Activated CD8-positive, alpha-beta T cell treated with anti-CD3 and anti-CD28 coated beads, Interleukin-2, amount 10 ng/mL, durations not matched to agents 7 days and 5 days (primary cell): ENCODE measurements at places on chromosomes 6 and 20. TPM values are rescaled to one million over a fixed set of nuclear protein-coding genes. Genes with fewer than 3 reads are reported as not detected.

DNA sequence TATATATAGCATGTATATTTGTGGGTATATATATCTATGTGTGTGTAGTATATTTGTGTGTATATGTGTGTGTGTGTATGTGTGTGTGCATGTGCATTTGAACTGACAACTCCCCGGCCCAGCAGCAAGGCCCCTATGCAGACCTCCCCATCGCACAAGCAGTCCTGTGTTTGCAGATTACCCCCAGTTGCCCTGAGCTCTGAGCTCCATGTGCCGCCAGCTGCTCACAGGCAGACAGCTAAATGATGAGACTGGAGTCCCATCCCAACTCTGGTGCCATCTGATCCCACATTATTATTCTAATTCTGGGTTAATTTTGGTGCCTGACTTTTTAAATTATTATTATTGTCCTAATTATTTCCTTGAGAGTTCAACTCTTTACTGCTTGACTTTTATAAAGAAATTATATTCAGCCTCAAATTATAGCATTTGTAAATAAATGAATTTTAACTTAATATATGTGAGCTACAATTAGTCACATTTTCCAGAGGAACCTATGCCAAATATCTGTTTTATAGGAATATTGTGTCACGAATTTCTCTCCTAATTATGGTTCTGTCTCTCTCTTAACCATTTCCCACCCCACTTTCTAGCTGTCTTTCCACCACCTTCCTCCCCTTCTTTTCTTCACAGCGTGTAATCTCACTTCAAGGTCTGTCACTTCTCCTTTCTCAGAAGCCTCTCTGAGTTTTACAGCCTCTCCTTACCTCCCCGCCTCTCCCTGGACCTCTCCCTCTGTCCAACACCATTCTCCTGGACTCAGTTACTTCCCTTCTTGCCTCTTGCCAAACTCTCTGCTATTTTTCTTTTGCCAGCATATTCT, 90.6 kb upstream of the SYNDIG1 start:
- no peak overlapping the region for H3K4me3 ChIP-seq
- no peak for DNase-seq
- H3K27me3 ChIP-seq = peaks cover 6% of the 10 kb centered on the region
- no peak overlapping the region for H3K27ac ChIP-seq
- H3K36me3 ChIP-seq = no peaks in the 10 kb centered on the region

GRCh38 chr20:24052599-24053275, 64.2 kb upstream of the GGTLC1 start:
- no peak for DNase-seq
- H3K27ac ChIP-seq = no peak overlapping the region
- H3K4me1 ChIP-seq = peaks cover 34% of the 10 kb centered on the region
- no peaks in the 10 kb centered on the region for H3K36me3 ChIP-seq
- peaks cover 3% of the 10 kb centered on the region for H3K27me3 ChIP-seq

DNA sequence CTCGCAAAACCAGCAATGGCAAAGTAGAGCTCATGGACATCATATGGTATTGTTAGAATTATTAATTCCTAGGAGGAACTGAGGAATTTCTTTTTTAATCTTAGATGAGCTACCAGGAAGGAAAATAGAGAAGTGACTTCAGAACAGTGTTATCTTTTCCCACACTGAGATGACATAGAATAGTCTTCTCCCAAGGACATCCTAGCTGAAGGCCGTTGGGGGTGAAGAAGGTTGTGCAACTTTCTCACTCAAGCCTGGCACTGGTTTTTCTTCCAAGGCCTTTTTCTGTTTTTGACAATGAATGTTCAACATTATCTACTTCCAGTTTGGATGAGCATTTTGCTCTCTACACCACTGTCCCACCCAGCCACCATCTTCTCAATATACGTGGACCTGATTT, 35.8 kb upstream of the MAS1 start:
- H3K27me3 ChIP-seq = peaks cover 22% of the 10 kb centered on the region
- H3K36me3 ChIP-seq = no peaks in the 10 kb centered on the region
- H3K4me1 ChIP-seq = no peaks in the 10 kb centered on the region
- no peak overlapping the region for H3K4me3 ChIP-seq
- no peak for DNase-seq

DNA sequence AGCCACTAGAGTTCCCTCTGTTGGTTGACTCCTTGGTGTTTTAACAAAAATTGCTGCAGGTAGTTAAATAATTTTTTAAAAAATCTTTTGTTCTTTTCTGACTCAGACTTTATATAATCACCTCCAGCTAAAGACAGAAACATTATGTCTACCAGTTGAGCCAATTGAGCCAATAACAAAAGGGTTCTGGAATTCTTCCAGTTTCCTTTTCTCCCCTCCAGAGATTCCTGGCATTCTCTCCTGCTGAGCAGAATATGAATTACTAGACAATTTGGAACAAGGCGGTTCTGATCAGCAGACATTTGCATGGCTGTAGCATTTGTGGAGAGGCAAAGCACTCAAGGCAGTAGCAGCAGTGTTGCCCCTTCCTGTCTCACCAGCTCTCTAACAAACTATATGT, 144.0 kb upstream of the SLC35B3 start:
- no peaks in the 10 kb centered on the region for H3K27me3 ChIP-seq
- no peak for DNase-seq
- H3K4me1 ChIP-seq = no peaks in the 10 kb centered on the region
- H3K27ac ChIP-seq = no peak overlapping the region
- H3K36me3 ChIP-seq = no peaks in the 10 kb centered on the region
- no peak overlapping the region for H3K4me3 ChIP-seq

KCNG1 gene
- not detected for total RNA-seq

MYH7B gene
- 0.26 TPM for total RNA-seq

DNA sequence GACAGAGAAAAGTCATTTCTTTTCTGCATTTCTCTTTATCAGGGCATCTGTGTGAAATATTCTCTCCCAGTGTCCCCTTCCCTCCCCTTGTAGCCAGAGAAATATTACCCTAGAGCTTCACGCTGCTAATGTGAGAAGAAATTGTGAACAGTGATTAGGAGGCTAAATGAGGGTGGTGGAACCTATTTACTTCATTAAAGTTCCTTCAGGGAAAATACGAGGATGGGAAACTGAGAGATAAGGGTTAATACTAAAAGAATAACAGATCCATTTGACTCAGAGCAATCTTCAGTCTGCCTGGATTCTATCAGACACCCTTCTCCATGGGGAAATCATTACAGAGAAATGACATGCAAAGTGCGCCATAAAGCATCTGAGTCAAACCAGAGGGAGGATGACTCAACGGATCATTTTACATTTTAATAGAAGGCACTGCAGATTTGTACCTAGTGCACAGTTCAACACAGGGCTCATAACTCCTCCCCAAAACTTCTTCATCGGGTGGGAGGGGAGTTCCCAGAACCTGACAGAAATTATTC, 131.3 kb downstream of the GJA10 start:
- no peak for DNase-seq
- peaks cover 74% of the 10 kb centered on the region for H3K4me1 ChIP-seq
- no peaks in the 10 kb centered on the region for H3K27me3 ChIP-seq
- H3K36me3 ChIP-seq = peaks cover 81% of the 10 kb centered on the region

MAK gene
- total RNA-seq = 0.05 TPM

CCR6 gene
- 4.4 TPM for total RNA-seq

DNA sequence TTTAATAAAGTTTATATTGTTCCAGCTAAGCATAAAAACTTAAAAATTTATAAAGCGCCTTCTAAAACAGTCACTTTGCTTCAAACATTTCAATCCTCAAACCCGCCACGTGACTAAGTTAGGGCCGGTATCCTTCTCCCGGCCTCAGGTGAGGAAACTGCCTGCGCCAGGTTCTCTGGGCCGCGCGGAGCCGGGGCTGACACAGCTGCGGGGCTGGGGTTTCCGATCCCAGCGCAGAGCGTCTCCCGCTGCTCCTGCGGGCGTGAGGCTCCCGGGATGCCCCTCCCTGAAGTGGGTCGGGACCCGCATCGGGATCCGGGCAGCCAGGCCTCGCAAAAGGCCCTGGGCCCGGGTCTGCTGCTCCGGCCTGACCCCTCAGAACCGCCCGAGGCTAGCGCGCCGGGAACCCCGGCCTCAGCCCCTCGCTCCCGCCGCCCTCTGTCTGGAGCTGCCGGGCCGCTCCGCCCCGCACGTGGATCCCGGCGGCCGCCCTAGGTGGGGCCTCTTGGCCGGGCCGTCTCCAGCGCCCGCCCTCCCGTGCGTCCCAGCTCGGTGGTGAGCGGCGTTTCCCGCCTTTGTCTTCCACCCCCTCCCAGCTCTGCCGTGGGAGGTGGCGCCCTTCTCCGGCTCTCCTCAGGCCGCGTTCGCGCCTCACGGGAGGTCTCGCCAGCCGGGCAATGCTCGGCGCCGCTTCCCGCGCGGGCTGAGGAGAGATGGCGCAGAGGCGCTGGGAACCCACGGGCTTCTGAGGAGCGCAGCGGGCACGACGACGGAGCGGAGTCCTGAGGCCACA, 267.9 kb downstream of the DLL1 start:
- no peaks in the 10 kb centered on the region for H3K4me1 ChIP-seq
- no peaks in the 10 kb centered on the region for H3K36me3 ChIP-seq
- H3K27me3 ChIP-seq = peaks cover 18% of the 10 kb centered on the region
- no peak for DNase-seq
- H3K27ac ChIP-seq = no peak overlapping the region
- H3K4me3 ChIP-seq = no peak overlapping the region

IP6K3 gene
- not detected for total RNA-seq

DNA sequence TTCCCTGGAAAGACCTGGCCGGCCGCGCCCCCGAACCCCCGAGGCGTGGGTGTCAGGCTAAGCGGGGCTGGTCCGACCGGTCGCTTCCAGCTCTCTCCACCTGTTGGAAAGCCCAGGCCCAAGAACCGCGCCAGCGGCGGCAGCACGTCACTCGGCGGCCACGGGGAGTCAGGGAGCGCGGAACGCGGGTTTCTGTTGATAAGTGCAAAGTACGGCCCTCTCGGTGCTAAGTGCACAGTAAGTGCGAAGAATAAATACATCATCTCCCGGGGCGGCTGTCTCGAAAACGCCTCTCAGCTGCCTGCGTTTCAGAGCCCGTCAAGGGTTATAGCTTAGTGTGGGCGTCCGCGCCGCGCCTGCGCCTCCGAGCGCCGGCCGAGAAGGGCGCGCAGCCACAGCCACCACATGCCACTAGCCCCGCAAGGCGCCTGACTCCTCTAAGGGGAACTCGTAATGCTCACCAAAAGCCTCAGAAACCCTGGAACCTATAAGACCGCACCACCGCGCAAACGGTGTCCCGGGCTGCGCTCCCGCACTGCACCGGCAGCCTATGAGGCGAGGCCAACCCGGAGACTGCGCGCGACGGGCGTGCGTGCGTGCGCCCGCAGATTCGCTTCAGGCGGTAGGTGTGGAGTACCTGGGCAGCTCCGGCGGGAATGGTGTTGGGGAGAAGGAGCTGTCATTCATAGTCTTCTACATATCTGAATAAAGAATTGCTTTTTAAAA, 9.2 kb upstream of the TBX18 start:
- peak overlapping the region; percentile 25 for H3K4me3 ChIP-seq
- H3K27me3 ChIP-seq = peaks cover 63% of the 10 kb centered on the region
- no peak overlapping the region for H3K27ac ChIP-seq
- DNase-seq = no peak
- peaks cover 3% of the 10 kb centered on the region for H3K4me1 ChIP-seq

- H3K27me3 ChIP-seq = no peaks in the 10 kb centered on the region
- no peaks in the 10 kb centered on the region for H3K36me3 ChIP-seq
- H3K4me1 ChIP-seq = no peaks in the 10 kb centered on the region
- H3K27ac ChIP-seq = no peak overlapping the region
- H3K4me3 ChIP-seq = no peak overlapping the region
- no peak for DNase-seq
Observed at GRCh38 chr6:91626911-91627310, 1040.0 kb upstream of the MAP3K7 start.

GRCh38 chr6:27847706-27848105, 64.5 kb downstream of the OR2B2 start:
- no peaks in the 10 kb centered on the region for H3K4me1 ChIP-seq
- H3K36me3 ChIP-seq = peaks cover 3% of the 10 kb centered on the region
- H3K27ac ChIP-seq = no peak overlapping the region
- DNase-seq = no peak

GRCh38 chr6:18021166-18021850, 33.9 kb upstream of the KIF13A start:
- no peaks in the 10 kb centered on the region for H3K4me1 ChIP-seq
- no peaks in the 10 kb centered on the region for H3K36me3 ChIP-seq
- no peaks in the 10 kb centered on the region for H3K27me3 ChIP-seq
- H3K4me3 ChIP-seq = no peak overlapping the region

- peaks cover 16% of the 10 kb centered on the region for H3K36me3 ChIP-seq
- H3K27ac ChIP-seq = no peak overlapping the region
- no peaks in the 10 kb centered on the region for H3K27me3 ChIP-seq
- DNase-seq = peak; percentile 61
- H3K4me1 ChIP-seq = peaks cover 8% of the 10 kb centered on the region
Observed at GRCh38 chr6:26003102-26003694, 40.6 kb downstream of the TRIM38 start.

DNA sequence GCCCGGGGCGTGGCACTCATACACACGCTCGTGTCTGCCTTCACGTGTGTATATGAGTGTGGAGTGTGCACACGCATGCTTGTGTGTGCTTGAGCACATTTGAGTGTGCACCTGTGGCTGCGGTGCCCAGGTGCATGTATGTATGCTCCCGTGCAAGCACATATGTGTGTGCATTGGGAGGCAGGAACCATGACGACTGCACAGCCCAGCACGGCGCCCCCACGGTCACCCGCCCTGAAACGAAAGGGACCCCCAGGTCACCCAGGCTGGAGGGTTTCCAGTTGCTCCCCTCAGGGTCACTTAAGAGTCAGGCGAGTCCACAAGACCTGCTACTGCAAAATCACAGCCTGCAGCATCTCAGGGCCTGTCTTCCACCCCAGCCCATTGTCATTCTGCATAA, 94.7 kb downstream of the YTHDF1 start:
- no peak for DNase-seq
- H3K27ac ChIP-seq = no peak overlapping the region
- H3K4me3 ChIP-seq = no peak overlapping the region
- no peaks in the 10 kb centered on the region for H3K27me3 ChIP-seq

RRAGD gene
- 2.5 TPM for total RNA-seq

- no peak for DNase-seq
- peaks cover 19% of the 10 kb centered on the region for H3K4me1 ChIP-seq
- no peaks in the 10 kb centered on the region for H3K27me3 ChIP-seq
- no peak overlapping the region for H3K4me3 ChIP-seq
- H3K36me3 ChIP-seq = peaks cover 2% of the 10 kb centered on the region
Observed at GRCh38 chr6:42315991-42316970, 98.6 kb upstream of the MRPS10 start.

GRCh38 chr6:28225056-28225834, at the start of gene ZSCAN9:
TSS of gene ZSCAN9 (plus strand) at chr6:28225275. CDS start at chr6:28227085, 1,810 bp downstream.
- peaks cover 17% of the 10 kb centered on the region for H3K36me3 ChIP-seq
- peak within 1 kb of the TSS; percentile 58 for H3K27ac ChIP-seq
- H3K4me1 ChIP-seq = peaks cover 35% of the 10 kb centered on the region
- H3K27me3 ChIP-seq = peaks cover 30% of the 10 kb centered on the region

GRCh38 chr6:3260772-3261517, 2.2 kb downstream of the PSMG4 start:
- peak overlapping the region; percentile 95 for H3K4me3 ChIP-seq
- H3K36me3 ChIP-seq = peaks cover 25% of the 10 kb centered on the region
- no peak for DNase-seq
- H3K4me1 ChIP-seq = peaks cover 34% of the 10 kb centered on the region
- peaks cover 11% of the 10 kb centered on the region for H3K27me3 ChIP-seq
- peak overlapping the region; percentile 43 for H3K27ac ChIP-seq

GSTA3 gene
- total RNA-seq = not detected

PRSS16 gene
- 0.82 TPM for total RNA-seq

- peaks cover 22% of the 10 kb centered on the region for H3K27me3 ChIP-seq
- no peak overlapping the region for H3K27ac ChIP-seq
- no peak overlapping the region for H3K4me3 ChIP-seq
Observed at GRCh38 chr20:43840382-43841070, 74.1 kb upstream of the TOX2 start.
